ENCODE measurements at places on chromosomes 12 and 14.

- no peak for DNase-seq
These were observed 17.8 kb downstream of the FAIM2 start for GRCh38 chr12:49885663-49886461.

DNA sequence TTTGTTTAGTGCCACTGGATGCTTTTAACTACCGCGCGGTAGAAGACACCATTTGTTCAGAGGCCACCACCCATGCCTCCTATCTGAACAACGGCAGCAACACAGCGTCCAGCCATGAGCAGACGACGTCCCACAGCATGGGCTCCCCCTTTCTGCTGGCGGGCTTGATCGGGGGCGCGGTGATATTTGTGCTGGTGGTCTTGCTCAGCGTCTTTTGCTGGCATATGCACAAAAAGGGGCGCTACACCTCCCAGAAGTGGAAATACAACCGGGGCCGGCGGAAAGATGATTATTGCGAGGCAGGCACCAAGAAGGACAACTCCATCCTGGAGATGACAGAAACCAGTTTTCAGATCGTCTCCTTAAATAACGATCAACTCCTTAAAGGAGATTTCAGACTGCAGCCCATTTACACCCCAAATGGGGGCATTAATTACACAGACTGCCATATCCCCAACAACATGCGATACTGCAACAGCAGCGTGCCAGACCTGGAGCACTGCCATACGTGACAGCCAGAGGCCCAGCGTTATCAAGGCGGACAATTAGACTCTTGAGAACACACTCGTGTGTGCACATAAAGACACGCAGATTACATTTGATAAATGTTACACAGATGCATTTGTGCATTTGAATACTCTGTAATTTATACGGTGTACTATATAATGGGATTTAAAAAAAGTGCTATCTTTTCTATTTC lies 93.2 kb downstream of the FLRT2 start:
- no peak for DNase-seq

GRCh38 chr12:121866331-121866730 lies 7.7 kb upstream of the HPD start:
- DNase-seq = no peak

- no peak for DNase-seq
These were observed 204.4 kb downstream of the FOXN3 start for GRCh38 chr14:89212386-89213235.

GRCh38 chr12:18546399-18546798 lies 191.4 kb downstream of the PLCZ1 start:
- no peak for DNase-seq

Measured in HL-60 (cell line).